ENCODE measurements at places on chromosomes 1 and 21.

DNA sequence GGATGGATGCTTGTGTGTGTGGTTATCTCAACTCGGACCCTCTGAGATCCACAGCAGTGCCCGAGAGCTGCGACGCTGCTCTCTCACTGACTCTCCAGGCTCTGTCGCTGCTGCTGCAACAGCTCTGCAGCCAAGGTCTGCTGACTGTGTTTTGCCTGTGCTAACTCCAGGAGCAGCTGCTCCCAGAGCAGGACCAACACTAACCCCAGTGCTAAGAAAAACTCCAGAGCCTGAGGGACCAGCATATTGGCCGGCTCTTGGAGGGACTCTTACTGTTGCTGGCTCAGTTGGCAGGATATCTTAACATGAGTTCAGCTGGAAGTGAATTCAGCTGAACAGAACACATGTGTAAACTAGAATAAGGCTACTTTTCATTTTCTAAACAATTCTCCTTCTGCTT is 4.4 kb downstream of the LCE2C start:
- no peaks in the 10 kb centered on the region for H3K36me3 ChIP-seq
- H3K27me3 ChIP-seq = no peaks in the 10 kb centered on the region
- no peak overlapping the region for H3K4me3 ChIP-seq

DNA sequence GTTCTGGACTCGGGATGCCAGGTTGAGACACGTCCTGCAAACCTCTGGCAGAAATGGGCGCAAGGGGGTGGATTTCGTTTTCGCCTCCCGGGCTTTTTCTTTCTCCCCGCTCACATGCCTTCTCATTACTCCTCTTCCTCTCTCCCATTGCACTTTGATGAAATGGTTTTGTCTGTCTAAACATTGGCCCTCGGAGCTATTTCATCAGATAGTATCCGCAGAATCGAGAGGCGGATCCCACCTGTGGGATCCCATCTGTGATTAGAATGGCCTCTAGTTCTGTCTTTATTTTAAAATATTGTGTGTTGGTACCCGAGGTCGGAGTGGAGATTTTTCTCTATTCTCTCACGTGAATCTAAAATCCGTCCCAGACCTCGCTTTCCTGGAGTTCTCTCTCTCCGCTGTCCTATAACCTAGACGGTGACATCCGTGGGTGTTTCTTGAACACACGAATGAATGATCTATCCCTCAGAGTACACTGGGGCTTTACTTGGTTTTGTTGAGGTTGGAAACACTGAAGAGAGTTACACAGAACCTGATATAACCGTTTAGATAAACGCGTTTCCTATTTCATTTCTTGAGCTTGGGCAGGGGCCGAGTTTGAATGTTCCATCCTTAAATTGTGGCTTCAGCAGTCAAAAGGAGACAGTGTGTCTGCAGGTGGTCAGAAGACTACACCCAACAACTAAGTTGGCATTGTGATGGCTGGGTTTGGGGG is 2.0 kb downstream of the EDARADD start:
- H3K36me3 ChIP-seq = no peaks in the 10 kb centered on the region
- H3K4me1 ChIP-seq = peaks cover 10% of the 10 kb centered on the region
- peaks cover 11% of the 10 kb centered on the region for H3K27me3 ChIP-seq
- peak overlapping the region; percentile 85 for H3K4me3 ChIP-seq
- no peak for DNase-seq

GRCh38 chr1:222583079-222583478 is 6.7 kb downstream of the TAF1A start:
- H3K27ac ChIP-seq = no peak overlapping the region
- no peak overlapping the region for H3K4me3 ChIP-seq
- no peak for DNase-seq
- no peaks in the 10 kb centered on the region for H3K4me1 ChIP-seq

DNA sequence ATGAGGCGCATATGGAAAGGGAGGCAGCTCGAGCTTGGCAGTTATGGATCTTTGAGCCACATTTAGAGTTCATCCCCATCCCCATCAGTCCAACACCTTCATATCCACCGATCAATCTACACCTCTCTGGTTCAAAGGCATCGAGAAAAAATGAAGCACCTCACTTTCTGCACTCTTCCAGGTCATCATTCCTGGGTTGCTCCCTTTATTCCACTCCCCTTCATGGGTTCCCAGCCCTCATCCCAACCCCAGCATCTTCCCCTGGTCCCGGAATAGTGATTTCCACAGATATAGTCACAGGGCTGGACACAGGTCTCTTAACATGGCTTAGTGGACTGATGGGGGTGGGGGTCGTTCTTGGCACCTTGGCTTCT is 354 bp downstream of the HAPLN2 start:
- no peaks in the 10 kb centered on the region for H3K36me3 ChIP-seq
- DNase-seq = no peak
- H3K4me1 ChIP-seq = no peaks in the 10 kb centered on the region
- H3K4me3 ChIP-seq = no peak overlapping the region
- peaks cover 18% of the 10 kb centered on the region for H3K27me3 ChIP-seq

GRCh38 chr1:33021567-33022431 is 14.9 kb downstream of the AK2 start:
- H3K4me3 ChIP-seq = no peak overlapping the region
- H3K4me1 ChIP-seq = no peaks in the 10 kb centered on the region
- no peak overlapping the region for H3K27ac ChIP-seq
- no peak for DNase-seq
- peaks cover 33% of the 10 kb centered on the region for H3K36me3 ChIP-seq
- no peaks in the 10 kb centered on the region for H3K27me3 ChIP-seq

- no peak overlapping the region for H3K27ac ChIP-seq
- H3K4me3 ChIP-seq = no peak overlapping the region
- H3K27me3 ChIP-seq = no peaks in the 10 kb centered on the region
These were observed 41.5 kb downstream of the ZBTB17 start for GRCh38 chr1:15934211-15935055.

DNA sequence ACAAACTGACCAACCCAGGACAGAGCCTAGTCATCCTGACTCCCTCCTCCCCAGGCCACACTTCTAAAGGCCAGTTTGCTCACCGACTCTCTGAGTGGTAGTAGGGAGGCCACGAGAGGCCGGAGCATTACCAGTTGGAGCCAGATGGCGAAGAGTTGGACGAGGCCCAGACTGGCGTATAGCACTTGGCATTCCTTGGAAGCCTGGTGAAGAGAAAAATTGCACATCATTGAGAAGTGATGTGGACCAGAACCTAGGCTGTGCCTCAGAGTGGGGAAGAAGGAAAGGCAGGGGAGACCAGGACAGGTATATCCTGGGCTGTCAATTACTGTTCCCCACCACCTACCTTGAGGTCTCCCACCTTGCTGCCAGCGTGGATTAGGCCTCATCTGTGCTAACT is 12.2 kb downstream of the PABPC4 start:
- no peaks in the 10 kb centered on the region for H3K27me3 ChIP-seq
- H3K4me1 ChIP-seq = no peaks in the 10 kb centered on the region
- no peak overlapping the region for H3K4me3 ChIP-seq

DNA sequence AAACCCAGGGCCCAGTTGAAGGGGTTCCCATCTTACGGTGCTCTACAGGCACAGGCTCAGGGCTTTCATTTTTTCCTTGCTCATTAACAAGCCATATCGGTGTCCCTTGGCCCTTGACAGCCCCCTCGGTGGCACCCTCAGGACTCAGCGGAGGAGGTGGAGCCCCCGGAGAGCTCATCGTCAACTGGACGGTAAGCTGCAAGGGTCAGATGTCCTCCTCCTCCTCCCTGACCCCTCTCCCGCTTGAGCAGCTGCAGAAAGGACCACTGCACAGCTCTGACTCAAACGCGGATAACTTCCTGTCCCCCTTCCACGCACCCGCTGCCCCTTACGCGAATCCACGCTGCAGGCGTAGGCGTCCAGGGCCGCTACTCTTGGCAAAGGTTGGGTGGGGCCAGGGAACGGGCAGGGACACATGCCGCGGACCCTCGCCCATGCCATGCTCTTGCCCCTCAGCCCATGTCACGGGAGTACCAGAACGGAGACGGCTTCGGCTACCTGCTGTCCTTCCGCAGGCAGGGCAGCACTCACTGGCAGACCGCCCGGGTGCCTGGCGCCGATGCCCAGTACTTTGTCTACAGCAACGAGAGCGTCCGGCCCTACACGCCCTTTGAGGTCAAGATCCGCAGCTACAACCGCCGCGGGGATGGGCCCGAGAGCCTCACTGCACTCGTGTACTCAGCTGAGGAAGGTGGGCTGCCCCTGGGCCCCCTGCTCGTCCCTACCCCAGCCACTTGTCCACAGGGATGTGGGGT is 14.7 kb downstream of the TMEM81 start:
- no peaks in the 10 kb centered on the region for H3K4me1 ChIP-seq
- H3K4me3 ChIP-seq = no peak overlapping the region
- H3K36me3 ChIP-seq = no peaks in the 10 kb centered on the region

DNA sequence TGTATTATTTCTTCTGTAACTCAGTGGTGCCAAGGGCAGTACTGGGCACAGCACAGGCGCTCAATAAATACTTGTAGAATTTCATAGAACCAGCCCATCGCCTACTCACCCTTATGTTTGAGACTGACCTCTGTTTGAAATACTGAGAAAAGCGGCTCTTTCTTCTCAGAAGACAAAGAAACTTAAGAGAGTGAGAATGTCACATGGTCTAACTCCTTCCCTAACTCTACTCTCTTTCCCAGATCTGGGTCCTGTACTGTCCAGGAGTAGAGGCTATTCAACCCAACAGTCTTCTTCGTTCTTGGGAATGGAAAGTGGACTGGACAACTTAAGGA is 4.2 kb downstream of the IGSF8 start:
- no peak for DNase-seq
- peaks cover 32% of the 10 kb centered on the region for H3K36me3 ChIP-seq
- H3K27me3 ChIP-seq = no peaks in the 10 kb centered on the region
- H3K4me3 ChIP-seq = no peak overlapping the region
- peaks cover 9% of the 10 kb centered on the region for H3K4me1 ChIP-seq
- H3K27ac ChIP-seq = 0 out of 2 replicates have a peak overlapping the region, but pooled peaks have one; percentile 25

DNA sequence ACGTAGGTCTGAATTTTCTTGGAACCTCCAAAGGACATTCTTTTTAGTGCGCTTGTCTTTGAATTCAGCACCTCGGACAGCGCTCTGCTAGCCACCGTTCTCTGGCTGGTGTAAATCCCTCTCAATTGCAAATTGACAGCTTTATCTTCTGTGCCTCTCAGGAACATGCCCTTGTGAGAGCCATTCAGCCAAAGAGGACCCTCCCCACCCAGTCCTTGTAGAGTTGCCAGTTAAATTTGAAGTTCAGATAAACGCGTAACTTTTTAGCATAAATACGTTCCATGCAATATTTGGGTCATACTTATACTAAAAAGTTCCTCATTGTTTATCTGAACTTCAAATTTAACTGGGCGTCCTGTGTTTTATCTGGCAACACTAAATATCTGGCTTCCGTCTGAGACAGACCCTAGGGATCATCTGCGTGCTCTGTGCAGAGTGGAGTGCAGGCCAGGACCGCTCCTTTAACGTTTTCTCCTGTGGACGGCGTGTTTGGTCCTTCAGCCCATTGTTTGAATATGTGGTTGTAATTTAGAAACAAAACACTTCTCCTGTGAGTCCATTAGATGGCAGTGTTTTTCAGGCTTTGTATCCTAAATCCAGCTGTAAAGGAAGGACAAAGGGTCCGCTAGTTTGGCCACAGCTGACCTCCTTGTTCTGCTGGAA is 7.0 kb downstream of the KCNAB2 start:
- H3K36me3 ChIP-seq = no peaks in the 10 kb centered on the region
- no peak overlapping the region for H3K4me3 ChIP-seq
- H3K27ac ChIP-seq = no peak overlapping the region

DNA sequence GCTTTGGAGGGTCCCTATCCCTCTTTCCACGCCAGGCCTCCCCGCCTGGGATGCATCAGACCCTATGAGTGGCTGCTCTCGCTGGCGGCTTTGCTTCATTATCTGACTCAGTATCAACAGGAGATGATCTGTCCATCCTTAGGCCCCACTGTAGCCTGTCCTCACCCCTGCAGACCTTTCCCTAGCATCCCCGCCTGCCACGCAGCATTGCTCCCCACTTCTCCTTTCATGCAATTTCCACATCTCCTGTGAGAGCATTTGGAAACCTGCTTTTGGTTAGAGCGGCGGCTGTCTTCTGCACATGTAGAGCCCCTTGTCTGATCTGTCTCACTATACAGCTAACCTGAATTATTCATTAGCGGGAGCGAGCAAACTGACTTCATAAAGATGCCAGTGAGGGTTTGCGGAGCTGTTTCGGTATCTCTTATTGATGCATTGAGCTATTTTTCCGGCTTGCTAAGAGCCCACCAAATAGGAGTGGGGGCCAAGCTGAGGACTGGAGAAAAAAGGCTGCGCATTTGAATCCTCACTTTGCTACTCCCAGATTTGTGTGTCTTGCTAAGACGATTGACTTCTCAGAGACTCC is 40.0 kb upstream of the ATP2B4 start:
- peaks cover 3% of the 10 kb centered on the region for H3K4me1 ChIP-seq
- H3K36me3 ChIP-seq = no peaks in the 10 kb centered on the region
- no peak overlapping the region for H3K4me3 ChIP-seq
- no peak for DNase-seq
- H3K27me3 ChIP-seq = no peaks in the 10 kb centered on the region

GRCh38 chr1:246450611-246451251 is 56.3 kb downstream of the SMYD3 start:
- no peaks in the 10 kb centered on the region for H3K27me3 ChIP-seq
- no peak for DNase-seq
- H3K36me3 ChIP-seq = no peaks in the 10 kb centered on the region
- no peak overlapping the region for H3K4me3 ChIP-seq

DNA sequence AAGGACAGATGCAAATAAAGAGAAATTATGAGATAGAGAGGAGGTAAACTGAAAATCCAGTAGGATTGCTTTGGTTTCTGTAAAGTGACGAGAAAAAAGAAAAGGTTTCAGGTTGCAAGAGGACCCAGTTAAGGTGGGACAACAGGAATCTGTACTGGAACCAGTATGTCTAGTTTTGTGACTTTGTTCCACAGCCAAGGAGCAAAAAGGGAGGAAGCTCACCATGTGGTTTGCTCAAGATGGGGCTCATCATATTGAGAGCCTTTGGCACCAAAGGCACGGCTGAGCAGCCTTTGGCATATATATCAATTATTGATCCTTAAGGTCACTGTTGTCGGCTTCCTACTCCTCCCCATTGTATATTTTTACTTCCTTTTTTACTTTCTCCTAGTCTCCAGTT is 1.8 kb upstream of the ZDHHC18 start:
- H3K36me3 ChIP-seq = no peaks in the 10 kb centered on the region
- no peak for DNase-seq
- peaks cover 9% of the 10 kb centered on the region for H3K4me1 ChIP-seq
- H3K4me3 ChIP-seq = no peak overlapping the region
- no peak overlapping the region for H3K27ac ChIP-seq

- no peak for DNase-seq
- H3K4me3 ChIP-seq = no peak overlapping the region
- no peaks in the 10 kb centered on the region for H3K27me3 ChIP-seq
- no peaks in the 10 kb centered on the region for H3K36me3 ChIP-seq
- no peak overlapping the region for H3K27ac ChIP-seq
These were observed 164.9 kb upstream of the ADGRL2 start for GRCh38 chr1:81635816-81636215.

- H3K4me1 ChIP-seq = no peaks in the 10 kb centered on the region
- no peaks in the 10 kb centered on the region for H3K27me3 ChIP-seq
- no peak for DNase-seq
- no peaks in the 10 kb centered on the region for H3K36me3 ChIP-seq
These were observed 1.3 kb downstream of the NEK7 start for GRCh38 chr1:198157847-198158725.

All from H1 (cell line).